ENCODE measurements at places on chromosomes 16 and 17.

- no peak for DNase-seq
Measured at GRCh38 chr17:11638700-11639265, 40.5 kb downstream of the DNAH9 start.

DNA sequence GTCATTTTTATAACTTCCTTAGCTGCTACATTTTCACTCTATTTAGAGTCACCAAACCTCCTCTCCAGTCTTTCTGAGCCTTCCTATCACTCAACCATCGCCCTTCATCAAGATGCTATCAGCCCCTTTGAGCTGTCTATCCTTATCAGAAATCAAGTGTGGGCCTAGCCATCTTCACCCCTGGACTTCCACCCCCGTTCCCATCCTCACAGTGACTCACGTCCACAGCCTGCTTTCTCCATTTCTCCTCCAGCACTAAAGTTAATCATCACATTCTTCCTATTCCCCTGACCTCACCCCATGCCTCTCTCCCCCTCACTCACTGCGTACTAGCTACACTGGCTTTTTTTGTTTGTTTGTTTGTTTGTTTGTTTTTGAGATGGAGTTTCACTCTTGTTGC lies 2.4 kb upstream of the TEKT3 start:
- DNase-seq = no peak

GRCh38 chr17:7882629-7883028 lies 6.0 kb upstream of the CHD3 start:
- DNase-seq = no peak

- no peak for DNase-seq
Measured at GRCh38 chr16:2531371-2531695, at the start of gene CEMP1. TSS of gene CEMP1 (minus strand) at chr16:2531408. CDS start at chr16:2531073, 335 bp downstream.

- DNase-seq = no peak
Measured at GRCh38 chr17:46977348-46977747, 1.7 kb downstream of the RPRML start.

- no peak for DNase-seq
Measured at GRCh38 chr17:34926661-34927060, 34.6 kb downstream of the CCT6B start.

- DNase-seq = peak; percentile 42
Measured at GRCh38 chr17:2238432-2239169, 65.0 kb downstream of the SMG6 start.

GRCh38 chr16:626787-627453 lies 3.9 kb upstream of the WFIKKN1 start:
- peak; percentile 72 for DNase-seq

- DNase-seq = peak; percentile 78
Measured at GRCh38 chr17:42681976-42682721, at the start of gene CNTNAP1. TSS of gene CNTNAP1 (plus strand) at chr17:42682531. CDS start at chr17:42682830, 299 bp downstream.

DNA sequence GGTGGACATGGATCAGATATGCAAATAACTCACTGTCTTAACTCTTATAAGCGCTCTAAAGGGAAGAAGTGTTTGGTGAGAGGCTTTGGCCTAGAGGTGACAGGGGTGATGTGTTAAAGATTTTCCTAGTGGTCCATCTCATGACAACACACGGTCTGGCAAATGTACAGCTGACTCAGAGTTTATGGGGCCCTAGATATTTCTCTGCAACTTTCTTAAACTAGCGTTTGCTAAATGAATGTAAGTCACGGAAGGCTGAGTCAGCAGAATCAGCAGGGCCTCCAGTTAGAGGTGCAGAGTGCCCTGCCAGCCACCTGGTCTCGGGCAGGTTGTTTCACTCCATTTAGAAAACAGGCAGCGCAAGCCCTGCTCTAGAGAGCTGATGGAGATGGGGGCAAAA lies 40.1 kb downstream of the CLEC16A start:
- no peak for DNase-seq

- no peak for DNase-seq
Measured at GRCh38 chr16:80570106-80570478, 29.3 kb downstream of the DYNLRB2 start.

GRCh38 chr16:11296706-11297491 lies 15.8 kb upstream of the PRM1 start:
- DNase-seq = no peak

GRCh38 chr16:27235938-27236245 lies 32.6 kb downstream of the KDM8 start:
- DNase-seq = no peak

DNA sequence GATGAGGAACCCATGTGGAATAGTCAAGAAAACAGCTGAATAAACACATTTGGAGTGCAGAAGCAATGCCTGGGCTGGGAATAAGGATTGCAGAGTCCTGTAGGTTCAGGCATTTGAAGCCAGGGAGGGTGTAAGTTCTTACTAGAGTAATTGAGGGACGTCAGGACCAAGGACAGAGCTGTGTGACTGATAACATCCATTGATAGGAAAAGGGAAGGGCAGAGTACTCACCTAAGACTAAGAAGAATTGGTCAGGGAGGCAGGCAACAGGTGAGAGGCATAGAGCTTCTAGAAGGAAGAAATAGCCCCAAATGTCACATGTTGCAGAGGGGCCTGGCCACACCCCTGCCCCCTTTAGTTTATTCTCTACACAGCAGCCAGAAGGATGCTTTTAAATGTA lies 79.8 kb upstream of the TMEM132E start:
- DNase-seq = no peak

GRCh38 chr17:40319651-40320540 lies 10.9 kb downstream of the RARA start:
- DNase-seq = no peak

DNA sequence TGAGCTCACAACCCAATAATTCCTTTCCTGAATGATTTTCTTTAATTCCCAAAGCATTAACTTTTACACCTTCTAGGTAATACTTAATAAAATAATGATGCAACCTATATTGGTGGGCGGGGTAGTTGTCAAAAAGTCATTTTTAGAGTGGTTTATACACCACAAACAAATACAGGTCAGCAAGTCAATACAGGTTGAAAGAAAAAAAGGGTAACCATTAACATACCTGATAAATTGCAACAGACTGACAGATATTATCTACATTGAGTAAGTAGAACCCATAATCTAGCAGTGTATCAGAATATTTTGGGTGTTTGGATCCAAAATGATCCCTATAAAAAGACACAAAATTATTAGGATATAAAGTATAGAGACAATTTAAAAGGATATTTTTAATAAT lies 39.3 kb downstream of the CHCT1 start:
- DNase-seq = no peak

DNA sequence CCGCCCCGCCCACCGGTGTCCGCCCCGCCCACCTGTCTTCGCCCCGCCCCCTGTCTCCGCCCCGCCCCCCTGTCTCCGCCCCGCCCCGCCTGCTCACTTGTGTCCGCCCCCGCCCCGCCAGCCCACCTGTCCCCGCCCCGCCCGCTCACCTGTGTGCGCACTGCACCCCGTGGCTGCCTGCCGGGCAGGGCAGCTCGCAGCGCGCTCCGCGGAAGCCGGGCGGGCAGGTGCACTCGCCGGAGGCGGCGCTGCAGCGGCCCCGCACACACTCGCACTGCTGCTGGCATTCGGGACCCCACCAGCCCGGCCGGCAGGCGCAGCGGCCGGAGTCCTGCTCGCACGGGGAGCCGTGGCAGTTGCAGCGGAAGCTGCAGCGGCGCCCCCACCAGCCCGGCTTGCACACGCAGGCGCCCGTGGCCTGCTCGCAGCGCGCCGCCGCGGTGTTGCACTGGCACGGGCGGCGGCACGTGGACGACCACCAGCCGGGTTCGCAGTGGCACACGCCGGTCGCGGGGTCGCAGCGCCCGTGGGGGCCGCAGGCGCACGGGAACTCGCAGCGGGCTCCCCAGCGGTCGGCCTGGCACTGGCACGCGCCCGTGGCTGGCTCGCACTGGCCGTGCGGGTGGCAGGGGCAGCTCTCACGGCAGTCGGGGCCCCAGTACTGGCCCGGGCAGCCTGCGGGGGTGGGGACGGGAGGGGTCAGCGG lies 2.1 kb downstream of the SCARF1 start:
- DNase-seq = peak; percentile 63

GRCh38 chr17:79632432-79632735 lies 21.5 kb upstream of the RBFOX3 start:
- DNase-seq = no peak

DNA sequence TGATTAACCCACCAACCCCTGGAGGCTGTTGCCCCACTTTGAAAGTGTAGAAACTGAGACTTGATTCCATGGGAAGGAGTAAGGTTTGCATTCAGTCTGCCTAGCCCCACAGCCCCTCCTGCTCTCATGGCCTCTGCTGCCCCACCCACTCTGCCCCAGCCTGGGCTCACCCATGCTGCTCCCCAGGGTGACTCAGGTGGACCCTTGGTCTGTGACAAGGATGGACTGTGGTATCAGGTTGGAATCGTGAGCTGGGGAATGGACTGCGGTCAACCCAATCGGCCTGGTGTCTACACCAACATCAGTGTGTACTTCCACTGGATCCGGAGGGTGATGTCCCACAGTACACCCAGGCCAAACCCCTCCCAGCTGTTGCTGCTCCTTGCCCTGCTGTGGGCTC lies 6.5 kb downstream of the PRSS41 start:
- DNase-seq = no peak
